Renal pelvis (tissue), 12 donors: ENCODE measurements at places on chromosomes 6 and 20. TPM values are rescaled to one million over a fixed set of nuclear protein-coding genes. Genes with fewer than 3 reads are reported as not detected.

- DNase-seq = no peak
Measured at GRCh38 chr6:41634657-41635056, 3.6 kb upstream of the MDFI start.

DNA sequence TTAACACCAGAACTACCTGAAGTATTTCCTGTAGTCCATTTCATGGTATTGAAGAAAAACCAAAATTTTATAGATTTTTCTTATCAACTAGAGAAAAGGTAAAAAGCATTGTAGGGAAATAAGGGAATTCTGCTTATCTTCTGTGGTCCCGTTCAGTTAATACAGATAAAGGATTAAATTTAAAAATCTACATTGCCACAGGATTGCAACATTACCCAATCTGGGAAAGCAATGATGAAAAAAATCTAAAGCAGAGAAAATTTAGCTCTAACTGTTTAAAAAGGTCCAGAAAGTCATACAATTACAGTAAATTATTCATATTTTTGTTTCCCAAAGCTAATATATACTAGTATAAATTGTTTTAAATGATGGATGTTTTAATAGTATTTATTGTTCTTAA, 18.0 kb downstream of the POLH start:
- no peak for DNase-seq

DNA sequence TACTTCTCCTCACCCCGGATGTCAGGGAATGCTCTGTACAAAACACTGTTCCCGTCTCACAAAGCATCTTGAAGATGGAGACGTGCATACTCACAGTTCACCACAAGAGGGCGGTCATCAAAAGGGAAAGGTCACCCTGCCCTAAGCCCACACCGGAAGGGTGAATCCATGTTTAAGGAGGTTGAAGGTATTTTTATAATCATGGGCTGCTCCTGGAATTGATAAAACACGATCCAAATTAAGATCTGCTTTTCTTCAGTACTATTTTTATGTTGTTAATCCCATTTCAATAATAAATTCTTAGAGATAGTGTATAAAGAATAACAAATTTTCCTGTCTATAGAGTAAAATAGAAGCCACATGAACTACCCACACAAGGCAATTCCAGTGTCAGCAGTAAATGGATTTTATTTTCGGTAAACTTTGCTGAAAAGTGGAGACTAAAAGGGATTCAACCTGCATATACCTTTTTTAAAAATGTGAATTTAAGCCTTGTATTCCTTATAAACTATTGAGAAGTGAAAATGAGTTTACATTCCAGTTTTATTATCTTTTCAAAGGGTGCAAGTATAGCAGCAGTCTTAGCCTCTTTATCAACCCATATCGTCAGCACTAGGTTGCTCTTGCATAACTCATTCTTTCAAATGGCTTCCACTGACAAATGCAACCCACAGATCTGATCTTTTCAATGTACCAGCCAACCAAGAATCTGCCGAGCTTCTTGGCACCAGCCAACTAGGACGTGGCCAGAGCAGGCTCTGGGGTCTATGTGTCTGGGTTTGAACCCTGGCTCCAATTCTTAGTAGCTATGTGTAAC, 79.7 kb upstream of the MBOAT1 start:
- peak; percentile 76 for DNase-seq

- DNase-seq = no peak
Measured at GRCh38 chr20:402496-402885, 5.6 kb upstream of the RBCK1 start.

The GDAP1L1 gene
- polyA plus RNA-seq = 0.21 TPM

The MAP7 gene
- polyA plus RNA-seq = 33.9 TPM
